Kidney capillary endothelial cell (primary cell): ENCODE measurements at places on chromosomes 5 and 9.

DNA sequence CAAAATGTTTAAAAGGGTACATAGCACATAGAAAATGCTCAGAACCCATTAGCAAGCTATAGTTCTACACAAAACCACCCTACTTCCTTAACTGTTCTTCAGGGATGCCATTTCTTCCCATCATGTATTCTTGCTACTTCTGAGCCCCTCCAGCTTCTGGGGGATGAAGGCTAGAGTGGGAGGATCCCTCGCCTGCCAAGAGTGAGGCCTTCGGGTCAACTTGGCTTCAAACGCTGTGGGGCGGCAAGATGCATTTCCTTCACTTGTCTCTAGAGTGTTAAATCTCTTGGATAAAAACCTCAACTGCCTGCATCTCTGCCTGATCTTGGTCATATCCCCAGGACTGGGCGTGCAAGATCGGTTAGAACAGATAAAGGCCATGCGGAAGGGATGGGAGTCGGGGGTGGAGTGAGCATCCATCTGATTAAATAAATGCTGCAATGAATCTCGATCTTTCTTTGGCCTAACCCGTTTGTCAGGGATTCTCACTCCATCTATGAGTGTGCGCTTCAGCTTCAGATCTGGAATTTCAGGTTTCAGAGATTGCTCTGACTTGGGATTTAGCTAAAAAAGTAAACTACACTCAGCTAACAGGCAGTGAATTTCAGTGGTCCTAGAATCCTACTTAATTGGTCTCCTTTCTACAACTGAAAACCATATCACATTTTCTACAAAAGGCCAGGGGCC is 118.0 kb upstream of the PANK3 start:
- DNase-seq = no peak

GRCh38 chr5:89371646-89372045 is 488.7 kb upstream of the MEF2C start:
- no peak for DNase-seq

DNA sequence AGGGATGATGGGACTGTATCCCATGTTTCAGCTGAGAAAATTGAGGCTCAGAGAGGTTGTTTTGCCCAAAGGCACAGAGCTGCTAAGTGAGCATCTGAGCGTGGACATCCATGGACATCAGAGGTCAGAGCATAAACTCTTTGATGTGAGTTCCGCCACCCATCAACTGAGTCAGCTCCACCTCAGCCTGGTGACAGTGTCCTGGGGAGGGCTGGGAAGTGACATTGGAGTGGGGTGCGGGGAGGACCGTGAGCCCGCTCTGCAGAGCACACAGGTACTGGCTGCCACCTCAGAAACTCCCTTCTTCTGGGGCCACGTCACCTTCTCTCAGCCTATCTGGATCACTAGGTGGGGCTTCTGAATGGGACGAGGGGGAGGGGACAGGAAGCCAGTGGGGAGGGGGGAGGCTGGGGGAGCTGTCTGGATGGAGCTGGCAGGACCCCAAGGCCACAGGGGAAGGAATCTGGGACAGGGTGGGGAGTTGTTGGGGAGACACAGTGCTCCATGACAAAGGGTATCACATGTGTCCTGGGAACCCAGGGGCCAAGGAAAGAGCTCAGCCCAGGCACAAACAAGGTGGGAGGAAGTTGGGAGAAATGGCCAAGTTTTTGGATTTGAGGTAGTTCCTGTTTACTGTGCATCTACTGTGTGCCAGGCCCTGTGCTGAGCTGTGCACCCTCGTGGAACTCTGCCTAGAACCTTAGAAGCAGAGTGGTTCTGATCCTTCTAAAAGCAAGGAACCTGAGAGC is 2.5 kb downstream of the LAMC3 start:
- no peak for DNase-seq

GRCh38 chr9:19101203-19101602 is 1.5 kb downstream of the HAUS6 start:
- DNase-seq = no peak

DNA sequence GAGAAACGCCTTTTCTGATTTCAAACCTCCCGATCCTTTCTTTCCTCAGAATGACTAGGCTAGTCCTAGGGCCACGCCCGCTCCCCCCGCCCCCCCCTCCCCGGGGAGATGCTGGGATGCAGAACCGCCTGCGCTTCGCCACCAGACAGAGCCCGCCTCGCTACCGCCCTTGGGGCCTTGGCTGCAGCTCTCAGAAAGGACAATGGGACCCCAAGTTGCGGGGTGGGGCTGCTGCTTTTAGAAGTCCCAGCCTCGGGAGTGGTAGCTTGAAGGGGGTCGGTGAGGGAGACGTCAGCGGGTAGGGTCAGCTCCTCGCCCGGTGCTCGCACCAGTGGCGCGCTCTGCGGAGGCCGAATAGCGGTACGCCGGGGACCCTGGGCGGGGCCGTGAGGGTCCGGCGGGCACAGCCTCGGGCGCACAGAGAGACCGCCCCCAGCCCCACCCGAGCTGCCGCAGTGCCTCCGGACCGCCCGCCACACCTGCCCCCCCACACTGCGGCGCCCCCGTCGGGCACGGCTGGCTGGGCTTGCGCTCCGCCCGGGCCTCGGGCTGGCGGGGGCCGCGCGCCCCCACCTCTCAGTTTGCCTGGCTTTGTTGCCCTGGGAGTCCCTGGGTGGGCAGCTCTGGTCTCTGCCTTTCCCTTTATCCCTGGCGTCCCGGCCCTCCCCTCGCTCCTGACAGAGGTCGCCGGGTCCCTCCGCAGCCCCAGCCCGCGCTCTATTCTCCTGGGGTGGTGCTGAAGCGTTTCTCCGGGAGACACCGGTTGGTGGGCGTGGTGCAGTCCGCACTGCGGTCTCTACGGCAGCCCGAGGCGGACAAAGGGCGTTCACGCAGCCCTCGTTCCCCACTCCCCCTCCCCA is 1.2 kb downstream of the MAP1B start:
- no peak for DNase-seq

DNA sequence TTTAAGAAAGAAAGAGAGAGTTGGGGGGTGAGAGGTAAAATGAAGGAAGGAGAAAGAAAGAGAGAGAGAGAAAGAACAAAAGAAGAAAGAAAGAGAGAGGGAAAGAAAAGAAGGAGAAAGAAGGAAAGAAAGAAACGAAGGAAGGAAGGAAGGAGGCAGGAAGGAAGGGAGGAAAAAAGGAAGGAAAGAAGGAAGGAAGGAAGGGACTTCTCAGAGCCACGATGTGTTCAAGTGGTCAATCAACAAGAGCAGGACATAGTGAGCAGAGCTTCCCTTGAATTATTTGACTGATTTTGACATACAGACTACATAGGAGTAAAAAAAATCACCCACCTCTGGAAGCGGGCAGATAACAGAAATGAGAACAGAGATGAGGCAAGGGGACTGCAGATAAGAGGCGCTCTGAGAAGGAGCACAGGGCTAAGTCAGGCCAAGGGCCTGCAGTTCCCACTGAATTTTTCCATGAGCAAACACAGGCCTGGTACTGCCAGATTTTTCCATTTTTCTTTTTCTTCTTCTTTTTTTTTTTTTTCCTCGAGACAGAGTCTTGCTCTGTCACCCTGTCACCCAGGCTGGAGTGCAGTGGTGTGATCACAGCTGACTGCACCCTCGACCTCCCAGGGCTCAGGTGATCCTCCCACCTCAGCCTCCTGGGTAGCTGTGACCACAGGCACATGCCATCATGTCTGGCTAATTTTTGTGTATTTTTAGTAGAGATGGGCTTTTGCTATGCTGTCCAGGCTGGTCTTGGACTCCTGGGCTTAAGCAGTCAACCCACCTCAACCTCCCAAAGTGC is 77.7 kb upstream of the IL17B start:
- no peak for DNase-seq
